ENCODE measurements at places on chromosomes 3 and 15.

DNA sequence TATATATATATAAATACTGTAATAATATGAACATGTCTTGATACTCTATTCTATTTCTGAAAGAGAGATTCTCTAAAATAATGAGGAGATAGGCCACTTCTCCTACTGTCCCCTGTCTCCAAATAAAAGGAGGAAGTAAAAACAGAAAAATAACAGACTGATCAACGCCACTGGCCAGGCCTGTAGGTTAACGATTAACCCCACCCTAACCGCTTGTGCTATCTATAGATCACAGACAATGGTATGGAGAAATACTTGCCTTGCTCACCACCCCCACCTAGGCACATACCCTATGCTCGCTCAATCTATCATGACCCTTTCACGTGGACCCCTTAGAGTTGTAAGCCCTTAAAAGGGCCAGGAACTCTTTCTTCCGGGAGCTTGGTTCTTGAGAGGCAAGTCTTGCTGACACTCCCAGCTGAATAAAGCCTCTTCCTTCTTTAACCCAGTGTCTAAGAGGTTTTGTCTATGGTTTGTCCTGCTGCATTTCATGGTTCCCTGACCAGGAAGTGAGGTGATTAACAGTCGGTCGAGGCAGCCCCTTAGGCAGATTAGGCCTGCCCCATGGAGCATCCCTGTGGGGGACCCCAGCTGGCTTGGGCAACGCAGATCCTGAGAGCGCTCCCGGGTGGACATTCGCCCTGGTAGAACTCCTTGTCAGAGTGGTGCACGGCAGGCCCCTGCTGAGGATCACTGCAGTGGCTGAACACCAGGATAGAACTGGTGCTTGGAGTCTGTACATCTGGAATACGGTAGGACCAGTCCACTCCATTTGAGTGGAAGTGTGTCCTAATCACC lies 521.8 kb upstream of the CNTN3 start:
- DNase-seq: no peak

DNA sequence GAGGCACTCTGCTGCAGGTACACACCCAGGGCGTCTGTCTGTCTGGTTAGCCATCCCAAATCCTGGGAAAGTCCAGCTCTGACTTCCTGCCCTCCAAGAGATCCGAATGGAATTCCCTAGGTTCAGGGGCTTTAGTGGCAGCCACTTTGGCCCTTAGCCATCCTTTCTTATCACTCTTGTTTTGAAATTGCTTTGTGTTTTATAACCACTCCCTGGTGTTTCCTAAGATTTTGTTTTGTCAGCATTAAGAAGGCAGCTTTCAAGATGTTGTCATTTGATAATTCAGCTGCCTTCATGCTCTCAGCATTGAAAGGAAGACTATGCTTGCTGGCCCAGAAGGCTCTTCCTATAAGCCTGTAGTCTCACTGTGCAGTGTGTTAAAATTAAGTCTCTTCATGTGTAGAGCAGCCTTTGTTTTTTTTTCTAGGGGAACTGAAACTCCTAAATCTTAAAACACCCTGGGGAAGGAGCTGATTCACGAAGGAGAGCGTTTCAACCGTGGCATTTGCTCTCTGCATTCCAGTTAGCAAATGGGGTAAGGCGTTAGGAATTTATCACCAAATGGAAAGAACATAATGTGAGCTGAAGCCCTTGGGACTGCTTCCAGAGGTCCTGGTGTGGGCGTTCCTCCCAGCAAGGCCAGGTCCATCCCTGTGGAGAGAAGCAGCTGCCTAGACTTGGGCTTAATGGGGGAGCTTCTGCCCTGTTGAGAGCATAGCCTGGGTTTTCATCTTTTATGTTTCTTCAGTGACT lies 14.2 kb upstream of the CLEC3B start:
- DNase-seq: no peak

GRCh38 chr3:5016211-5017161 lies 37.2 kb downstream of the BHLHE40 start:
- no peak for DNase-seq

GRCh38 chr15:42106288-42106687 lies 11.9 kb upstream of the PLA2G4D start:
- DNase-seq: no peak

DNA sequence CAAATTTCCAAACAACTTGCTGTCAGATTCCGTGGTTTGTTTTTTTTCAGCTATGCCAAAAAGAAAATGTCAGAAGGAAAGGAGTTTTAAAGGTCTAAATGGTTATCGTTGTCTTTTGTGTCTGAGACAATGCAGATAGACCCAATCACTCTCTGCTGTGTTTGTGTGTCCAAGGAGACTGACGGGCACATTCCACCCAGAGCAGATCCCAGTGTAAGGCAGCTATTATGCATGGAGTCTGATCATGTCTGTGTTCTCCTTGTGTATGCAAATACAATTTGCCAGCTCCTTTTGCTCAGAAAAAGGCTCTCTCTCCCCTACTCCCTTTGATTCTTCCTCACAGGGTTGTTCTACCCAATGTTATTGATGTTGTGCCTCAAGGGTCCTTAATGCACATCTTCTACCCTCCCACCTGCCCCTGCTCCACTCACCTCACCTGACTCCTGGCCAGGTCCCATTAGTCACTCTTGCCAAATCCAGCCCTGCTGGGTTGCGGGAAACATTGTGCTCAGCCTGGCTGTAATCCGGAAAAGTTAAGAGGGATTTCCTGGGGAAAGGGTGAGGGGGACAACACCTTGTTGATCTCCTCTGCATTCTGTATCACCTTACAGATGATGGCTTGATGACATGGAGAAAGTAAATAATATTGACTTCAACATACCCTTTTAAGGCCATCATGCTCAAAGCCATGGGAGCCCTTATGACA lies 61.0 kb downstream of the OTOL1 start:
- no peak for DNase-seq

DNA sequence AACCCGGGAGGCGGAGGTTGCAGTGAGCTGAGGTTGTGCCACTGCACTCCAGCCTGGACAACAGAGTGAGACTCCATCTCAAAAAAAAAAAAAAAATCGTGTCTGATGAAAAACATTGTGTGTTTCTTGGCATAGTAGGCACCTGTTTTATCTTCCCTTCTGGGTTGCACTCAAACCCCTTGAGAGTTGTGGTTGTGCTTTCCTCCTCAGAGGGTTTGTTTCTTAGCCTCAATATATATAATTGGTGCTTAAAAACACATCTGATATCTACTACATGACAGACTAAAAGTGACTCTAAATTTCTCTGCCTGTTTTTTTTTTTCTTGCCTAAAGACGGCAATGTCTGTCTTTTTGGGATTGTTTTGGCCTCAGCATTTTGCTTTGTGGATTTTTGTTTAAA lies 7.6 kb downstream of the NR1D2 start:
- no peak for DNase-seq

DNA sequence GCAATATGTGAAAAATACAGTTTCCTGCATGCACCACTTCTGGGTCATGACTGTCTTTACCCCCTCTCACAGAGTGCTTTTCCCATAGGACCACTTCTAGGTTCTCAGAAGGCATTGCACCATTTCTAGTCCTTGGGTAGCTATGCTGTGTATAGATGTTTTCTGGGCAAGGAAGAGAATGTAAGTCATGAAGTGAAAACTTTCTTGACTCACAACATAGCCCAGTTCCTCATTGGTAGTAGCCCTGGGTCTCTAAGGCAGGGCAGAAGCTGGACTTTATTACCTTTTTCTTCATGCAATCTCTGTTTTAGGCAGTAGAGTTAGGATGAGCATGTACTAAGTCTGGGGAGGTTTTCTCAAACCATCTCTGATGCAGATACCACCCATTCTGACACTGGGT lies 203.1 kb downstream of the EPHB1 start:
- no peak for DNase-seq

DNA sequence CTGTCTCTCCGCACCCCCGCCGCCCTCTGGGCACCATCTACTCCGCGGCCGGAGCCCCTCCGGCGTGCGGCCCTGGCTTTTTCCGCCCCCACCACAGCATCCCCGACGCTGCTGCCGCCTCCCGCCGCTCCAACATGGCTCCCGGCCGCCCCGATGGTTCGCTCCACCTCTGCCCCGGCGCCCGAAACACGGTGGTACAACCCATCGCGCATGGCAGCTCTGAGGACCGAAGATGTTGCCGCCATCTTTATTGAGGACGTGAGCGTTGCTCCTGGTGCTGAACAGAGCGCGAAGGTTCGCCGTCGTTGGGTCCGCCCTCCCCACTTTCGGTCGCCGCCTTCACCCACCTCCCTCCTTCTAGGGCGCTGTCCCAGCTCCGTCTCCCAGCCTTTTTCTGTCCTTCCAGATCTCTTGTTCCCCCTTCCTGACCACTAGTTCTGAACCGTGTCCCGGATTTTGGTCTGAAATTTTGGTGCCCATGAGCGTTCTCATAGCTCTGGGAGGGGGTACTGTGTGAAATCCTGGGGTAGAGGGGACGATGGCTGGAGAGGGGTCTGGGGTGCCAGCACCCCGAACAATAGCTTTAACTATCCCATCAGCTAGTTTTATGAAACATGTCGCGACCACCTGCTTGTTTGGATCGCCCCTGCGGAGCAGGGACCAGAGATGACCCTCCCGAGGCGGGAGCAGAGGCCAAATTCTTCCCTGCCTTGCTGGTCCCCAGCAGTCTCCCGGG lies at the start of gene CELSR3:
CELSR3 (minus strand) TSS at position 134 of the 736 bp plus-strand sequence. CDS start 252 bp downstream, outside the sequence.
- peak; percentile 26 for DNase-seq

DNA sequence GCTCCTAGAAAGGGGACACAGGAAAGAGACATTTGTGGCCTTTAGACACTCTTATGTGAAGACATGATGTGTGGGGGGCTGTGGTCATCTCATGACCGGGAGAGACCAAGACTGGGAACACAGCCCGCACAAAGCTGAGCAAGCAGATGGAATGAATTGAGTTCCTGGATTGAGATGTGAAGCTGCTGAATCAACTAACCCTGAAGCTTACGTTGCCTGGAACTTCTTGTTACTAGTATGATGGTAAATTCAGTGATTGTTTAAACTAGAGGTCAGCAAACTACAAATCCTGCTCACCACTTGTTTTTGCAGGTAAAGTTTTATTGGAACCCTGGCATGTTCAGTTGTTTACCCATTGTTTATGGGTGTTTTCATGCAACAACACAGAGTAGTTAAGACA lies 83.4 kb upstream of the BHLHE40 start:
- DNase-seq: no peak

- DNase-seq: no peak
Observed at GRCh38 chr3:167473863-167474262, at the start of gene SERPINI2. SERPINI2 (minus strand) TSS chr3:167474042; CDS start chr3:167471834, 2,208 bp downstream.

- no peak for DNase-seq
Observed at GRCh38 chr3:197406266-197406665, 107.9 kb upstream of the DLG1 start.

- no peak for DNase-seq
Observed at GRCh38 chr3:115227461-115227860, 80.4 kb upstream of the ZBTB20 start.

DNA sequence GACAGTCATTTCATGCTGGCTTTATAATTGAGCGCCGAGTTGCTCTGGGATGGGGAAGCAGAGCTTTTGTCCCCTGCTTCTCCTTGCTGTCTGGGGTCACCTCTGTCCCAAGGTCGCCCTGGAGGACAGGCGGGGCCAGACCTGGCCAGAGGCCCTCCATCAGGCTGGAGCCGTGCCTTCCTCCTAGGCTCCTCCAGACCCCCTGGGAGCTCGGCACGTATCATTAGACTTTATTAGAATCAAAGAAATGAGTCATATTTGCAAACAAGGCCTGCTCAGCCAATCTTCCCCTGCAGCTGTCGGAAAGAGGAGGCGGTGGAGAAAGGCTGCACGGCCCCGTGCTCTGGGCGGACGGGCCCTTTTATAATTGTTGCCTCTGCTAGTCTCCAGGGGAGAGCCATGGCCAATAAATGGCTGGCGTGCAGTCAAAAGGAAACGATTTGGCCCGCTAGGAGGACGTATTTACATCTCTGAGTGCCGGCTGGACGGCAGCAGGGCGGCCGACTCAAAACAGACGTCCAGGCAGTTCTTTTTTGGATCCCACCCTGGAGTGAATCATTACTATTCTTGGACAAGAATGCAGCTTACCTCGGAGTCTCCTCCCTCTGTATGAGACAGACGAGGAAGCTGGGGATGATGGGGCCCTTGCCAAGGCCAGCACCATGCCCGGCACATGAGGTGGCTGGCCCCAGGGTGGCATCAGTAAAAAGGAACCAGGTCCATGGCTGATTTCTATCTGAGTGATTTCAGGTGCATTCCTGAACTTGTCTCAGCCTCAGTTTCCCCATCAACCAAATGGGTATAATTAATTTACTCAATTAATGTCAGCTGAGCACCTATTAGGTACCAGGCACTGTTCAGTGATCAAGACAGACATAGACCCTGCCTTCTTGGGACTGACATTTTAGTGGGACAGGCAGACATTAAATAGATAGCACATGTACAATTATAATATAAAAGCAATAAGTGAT lies 50.6 kb downstream of the SLC6A6 start:
- no peak for DNase-seq

- DNase-seq: no peak
Observed at GRCh38 chr3:124582196-124582595, 148.1 kb upstream of the UMPS start.

DNA sequence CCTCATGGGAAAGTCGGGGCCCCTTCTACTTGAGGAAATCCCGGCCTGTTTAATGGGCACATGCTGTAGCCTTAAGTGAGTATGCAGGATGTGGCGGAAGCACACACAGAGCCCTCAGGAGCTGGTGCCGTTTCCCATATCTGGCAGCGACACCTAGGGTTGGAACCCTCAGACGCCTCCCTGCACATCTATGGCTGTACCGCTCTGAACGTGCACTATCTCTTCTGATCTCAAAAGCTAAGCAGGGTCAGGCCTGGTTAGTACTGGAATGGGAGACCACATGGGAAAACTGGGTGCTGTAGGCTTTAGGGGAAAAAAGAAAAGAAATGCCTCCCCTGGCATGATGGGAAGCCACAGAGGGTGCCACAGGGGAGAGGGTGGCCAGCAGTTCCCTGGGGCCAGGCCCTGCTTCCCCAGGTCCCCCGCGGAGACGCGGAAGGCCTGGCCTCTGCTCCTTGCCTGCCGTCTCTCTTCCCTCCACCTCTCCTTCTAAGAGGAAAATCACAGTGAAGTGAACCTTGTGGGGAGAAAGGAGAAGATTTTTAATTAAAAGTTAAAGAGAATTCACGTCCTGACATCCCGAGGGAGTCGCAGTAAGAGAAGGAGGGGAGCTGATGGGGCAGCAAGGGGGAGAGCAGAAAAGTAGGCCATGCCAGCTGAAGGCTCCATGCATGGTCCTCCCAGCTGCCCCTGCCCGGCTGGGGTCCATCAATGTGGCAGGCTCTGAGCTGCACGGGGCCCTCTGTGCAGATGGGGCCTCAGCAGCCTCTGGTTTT lies 60.5 kb upstream of the TMEM115 start:
- DNase-seq: no peak

- no peak for DNase-seq
Observed at GRCh38 chr3:10955711-10956453, 36.7 kb upstream of the SLC6A1 start.

Data from stimulated activated CD4-positive, alpha-beta T cell treated with anti-CD3 and anti-CD28 coated beads, TNF-alpha, amount 100 ng/mL, for 1 hour (primary cell).